Stimulated activated CD8-positive, alpha-beta memory T cell treated with anti-CD3 and anti-CD28 coated beads, Interleukin-12 subunit alpha, Interleukin-12 subunit beta, amount 100 ng/mL, for 4 hours (primary cell): ENCODE measurements at places on chromosomes 6 and 20.
A peak's percentile ranks its signal among the peaks of the same experiment; 100 is the strongest.

DNA sequence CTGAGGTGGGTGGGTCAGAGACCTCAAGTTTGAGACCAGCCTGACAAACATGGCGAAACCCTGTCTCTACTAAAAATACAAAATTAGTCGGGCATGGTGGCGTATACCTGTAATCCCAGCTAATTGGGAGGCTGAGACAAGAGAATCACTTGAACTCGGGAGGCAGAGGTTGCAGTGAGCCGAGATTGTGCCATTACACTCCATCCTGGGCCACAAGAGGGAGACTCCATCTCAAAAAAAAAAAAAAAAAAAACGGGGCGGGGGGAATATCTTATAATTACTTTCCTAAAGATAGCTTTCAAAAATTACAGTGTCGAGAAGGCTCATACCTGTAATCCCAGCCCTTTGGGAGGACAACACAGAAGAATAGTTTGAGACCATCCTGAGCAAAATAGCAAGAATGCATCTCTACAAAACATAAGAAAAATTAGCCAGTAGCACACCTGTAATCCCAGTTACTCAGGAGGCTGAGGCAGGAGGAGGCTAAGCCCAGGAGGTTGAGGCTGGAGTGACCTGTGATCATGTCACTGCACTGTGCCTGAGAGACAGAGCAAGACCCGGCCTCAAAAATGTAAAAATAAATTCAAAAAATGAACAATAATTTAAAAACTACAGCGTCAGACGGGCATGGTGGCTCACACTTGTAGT is 25.8 kb downstream of the CBFA2T2 start:
- DNase-seq = no peak

DNA sequence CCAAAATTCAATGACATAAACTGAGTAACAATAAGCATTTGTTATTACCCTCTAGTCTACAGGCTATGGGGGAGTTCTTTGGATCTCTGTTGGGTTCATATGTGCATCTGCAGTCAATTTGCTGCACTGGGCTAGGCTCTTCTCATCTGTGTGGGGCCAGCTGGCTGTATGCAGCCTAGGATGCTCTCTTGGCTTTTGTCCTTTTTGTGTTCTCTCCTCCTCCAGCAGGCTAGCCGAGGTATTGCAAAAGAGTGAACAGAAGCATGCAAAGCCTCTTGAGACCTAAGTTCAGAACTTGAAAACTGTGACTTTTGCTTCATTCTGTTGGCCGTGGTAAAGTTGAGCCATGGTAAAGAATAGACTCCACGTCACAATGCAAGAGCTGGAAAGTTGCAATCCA is 62.8 kb upstream of the FOXO3 start:
- no peak for DNase-seq

DNA sequence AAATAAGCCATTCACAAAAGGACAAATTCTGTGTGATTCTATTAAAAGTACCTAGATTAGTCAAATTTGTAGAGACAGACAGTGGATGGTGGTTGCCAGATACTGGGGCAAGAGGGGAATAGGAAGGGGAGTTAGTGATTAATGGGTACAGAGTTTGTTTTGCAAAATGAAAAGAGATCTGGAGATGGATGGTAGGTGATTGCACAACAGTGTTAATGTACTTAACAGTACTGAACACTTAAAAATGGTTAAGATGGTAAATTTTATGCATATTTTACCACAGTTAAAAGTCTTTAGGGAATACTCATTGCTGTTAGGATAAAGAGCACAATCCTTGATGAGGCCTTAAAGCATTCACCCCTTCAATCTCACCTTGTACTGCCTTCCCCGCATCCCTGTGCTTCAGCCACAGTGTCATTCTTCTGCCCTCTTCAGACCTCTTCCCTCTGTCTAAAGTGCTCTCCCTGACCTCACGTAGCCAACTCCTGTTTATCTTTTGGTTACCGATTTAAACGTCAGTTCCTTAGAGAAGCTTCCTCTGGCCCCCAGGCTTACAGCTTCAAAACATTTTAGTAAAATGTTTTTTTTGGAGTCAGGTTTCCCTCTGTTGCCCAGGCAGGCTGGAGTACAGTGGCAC is 11.8 kb downstream of the PSMF1 start:
- DNase-seq = no peak

- no peak for DNase-seq
Observed at GRCh38 chr6:33781131-33781975, 7.6 kb downstream of the LEMD2 start.

DNA sequence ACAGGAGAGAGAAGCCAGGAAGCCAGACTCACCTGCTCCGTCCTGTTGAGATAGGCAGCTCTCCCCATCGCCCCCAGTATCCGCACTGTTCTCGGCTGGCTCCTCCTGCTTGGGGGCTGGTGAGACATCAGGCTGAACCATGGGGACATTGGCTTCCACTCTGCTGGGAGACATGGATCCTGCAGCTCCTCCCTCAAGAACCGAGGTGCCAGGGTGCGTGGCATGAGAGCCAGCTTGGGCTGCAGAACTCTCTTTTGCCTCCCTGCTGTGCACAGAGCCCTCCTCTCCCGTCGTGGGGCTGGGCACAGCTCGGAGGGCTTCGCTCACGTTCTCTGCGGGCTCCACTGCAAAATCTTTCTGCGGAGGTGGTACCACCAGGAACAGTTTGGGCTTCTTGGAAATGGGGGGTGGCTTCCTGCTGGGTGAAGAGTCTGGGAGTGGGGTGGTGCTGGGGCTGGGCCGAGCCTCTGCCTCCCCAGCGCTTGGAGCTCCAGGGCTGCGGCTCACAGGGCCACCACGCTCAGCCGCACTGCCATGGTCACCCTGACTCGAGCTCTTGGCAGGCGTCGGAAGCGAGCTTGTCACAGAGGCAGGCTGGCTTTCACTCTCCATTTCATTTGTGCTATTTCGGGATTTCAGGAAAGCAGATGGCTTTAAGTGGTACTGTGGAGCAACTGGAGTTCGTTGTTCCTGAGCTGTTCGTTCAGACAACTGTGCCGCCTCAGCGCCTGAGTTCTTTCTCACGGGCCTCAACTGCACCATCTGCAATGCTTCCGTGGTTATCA is 26.5 kb downstream of the HEBP2 start:
- DNase-seq = no peak

GRCh38 chr6:41741625-41742490 is 5.3 kb downstream of the PGC start:
- DNase-seq = no peak

- no peak for DNase-seq
Observed at GRCh38 chr6:81743649-81744048, 8.8 kb downstream of the TENT5A start.

- no peak for DNase-seq
Observed at GRCh38 chr6:150549007-150549406, 50.7 kb upstream of the PLEKHG1 start.

DNA sequence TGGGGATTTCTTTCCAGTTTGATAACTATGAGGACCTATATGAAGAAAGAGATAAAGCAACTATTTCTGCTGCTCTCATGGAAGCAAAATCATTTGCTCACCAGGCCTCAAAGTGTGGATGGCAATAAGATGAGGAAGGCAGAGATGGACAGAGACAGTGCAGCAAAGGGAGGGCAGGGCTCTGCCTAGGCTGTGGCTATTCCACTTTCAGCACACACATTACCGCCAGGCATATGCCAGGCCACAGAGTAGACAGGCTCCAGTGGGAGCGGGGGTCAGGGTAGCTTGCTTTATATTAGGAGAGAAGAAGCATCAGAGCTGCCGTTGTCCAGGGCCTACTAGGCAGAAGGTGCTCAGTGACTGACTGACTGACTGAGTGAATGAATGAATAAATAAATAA is 40.9 kb downstream of the BCL2L1 start:
- no peak for DNase-seq

DNA sequence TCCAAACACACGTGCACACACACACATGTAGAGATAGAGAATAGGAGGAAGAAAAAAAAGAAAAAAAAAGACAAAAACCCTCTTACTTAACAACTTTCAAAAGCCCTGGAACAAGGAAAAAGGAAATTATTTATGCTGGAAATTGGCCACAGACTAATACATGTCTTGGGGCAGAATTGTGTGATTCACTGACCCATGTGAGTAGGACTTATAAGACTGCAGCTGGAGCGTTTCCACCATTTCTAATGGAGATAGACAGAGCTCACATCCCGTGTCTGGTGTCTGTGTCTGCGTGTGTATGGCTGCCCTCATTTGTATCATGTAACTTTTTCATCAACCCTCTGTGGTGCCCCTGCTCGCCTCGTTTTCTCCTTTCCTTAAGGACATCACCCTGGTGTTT is 99.8 kb upstream of the PDE10A start:
- no peak for DNase-seq

DNA sequence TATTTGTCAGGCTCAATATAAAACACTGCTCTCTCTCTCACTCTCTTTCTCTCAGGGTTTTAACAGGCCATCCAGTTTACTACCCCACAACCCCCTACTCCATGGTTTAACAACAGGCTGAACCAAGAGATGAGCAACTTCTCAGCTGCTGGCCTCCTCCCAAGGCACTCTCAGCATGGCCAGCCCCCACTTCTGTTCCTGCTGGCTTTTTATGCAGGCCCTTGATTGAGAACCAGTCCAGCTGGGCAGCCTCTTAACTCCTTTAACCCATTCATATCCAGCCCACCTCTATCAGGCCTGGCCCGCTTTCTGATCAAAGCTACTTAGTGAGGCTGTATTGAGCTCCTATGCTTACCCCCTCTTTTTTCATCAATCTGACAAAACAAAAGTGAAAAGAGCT is 346.8 kb upstream of the POU3F2 start:
- no peak for DNase-seq

- DNase-seq = peak; percentile 36
Observed at GRCh38 chr6:158072083-158072721, 90.5 kb downstream of the SYNJ2 start.

DNA sequence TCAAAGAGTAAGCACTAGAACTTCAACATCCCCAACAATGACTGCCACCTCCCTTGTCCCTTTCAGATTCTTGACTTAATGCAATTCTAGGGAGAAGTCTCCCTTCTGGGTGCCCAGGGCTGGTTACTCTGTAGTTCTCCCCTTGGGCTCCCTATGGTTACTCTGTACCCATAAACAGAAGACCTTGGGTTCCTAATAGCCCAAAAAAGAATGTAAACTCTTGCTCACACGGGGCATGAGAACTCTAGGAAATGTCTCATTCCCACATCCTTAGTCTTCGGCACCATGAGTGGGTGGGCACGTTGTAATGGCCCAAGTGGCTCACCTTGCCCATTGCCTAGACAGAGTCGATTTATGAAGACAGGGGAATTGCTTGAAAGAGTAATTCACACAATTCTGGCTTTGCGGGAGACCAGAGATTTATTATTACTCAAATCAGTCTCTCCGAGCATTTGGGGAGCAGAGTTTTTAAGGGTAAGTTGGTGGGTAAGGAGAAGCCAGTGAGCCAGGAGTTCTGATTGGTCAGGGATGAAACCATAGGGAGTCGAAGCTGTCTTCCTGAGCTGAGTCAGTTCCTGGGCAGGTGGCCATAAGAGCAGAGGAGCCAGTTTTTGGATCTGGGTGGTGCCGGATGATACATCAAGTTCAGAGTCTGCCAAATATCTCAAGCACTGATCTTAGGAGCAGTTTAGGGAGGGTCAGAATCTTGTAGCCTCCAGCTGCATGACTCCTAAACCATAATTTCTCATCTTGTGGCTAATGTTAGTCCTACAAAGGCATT is 61.2 kb upstream of the SIRPG start:
- DNase-seq = no peak

DNA sequence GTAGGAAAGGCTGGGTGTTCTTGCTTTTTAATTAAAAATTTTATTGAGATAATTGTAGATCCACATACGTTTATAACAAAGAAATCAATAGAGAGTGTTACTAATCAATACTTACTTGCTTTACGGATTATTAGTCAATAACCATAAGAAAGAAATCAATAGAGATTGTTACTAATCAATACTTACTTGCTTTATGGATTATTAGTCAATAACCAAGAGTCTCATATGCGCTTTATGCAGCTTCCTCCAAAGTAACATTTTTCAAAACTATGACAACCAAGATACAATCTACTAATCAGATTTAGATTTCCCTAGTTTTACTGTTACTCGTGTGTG is 31.0 kb upstream of the LY86 start:
- no peak for DNase-seq

GRCh38 chr6:150537491-150537890 is 62.2 kb upstream of the PLEKHG1 start:
- no peak for DNase-seq

DNA sequence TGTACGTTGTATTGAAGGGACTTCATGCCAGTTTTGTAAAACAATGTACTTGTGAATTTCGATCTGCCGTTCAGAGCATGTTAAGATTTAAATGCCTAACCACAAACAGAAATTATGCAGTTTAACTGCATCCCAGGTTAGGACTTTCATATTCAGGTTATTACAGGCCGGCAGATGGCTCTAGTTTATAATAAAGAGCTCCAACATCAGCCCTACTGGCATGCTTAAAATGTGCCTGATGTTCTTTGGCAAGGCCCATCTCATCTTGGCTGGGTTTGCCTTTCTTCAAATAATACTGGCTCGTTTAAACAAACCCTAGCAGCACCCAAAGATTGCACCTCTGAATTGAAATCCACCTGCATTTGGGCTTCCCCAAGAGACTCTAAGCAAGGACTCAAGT is 169.3 kb upstream of the RIN2 start:
- no peak for DNase-seq

DNA sequence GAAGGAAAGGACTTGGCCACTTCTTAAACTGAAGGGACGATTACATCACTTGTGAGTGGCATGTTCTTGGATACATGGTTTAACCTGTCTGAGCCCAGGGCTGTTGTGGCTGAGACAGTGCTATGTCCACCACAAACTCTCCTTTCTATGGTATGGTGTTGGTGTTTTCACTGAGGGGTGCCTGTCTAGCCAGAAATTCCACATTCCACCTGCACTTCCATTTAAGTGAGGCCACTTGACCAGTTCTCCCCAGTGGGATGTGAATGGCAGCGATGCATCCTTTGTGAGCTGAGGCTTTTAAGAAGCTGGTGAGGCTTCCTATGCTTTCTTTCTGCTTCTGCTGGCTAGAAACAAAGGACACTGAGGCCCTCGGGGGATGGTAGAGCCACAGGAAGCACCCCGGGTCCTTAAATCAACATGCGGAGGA is 151.4 kb upstream of the CHD6 start:
- no peak for DNase-seq

- DNase-seq = no peak
Observed at GRCh38 chr20:50247196-50248094, 56.8 kb downstream of the CEBPB start.

- no peak for DNase-seq
Observed at GRCh38 chr6:108897371-108897770, 49.1 kb downstream of the ARMC2 start.

DNA sequence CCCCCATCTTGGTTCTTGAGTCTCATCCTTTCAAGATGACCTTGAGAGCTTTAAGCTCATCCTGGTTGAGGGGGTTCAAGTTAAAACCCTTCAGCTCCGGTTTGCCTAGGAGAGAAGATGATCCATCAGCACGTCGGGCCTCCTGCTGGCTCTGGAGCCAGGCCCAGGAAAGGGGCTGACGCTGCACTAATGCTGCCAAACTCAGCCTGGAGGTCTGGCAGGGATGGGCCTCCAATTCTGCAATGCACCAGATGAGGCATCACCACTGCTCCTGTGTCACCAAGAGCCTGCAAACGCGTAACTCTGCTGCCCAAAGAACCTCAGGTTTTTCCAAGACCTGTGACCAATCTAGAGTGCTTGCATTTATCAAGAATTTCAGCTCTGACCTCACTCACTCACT is 6.1 kb downstream of the PDRG1 start:
- DNase-seq = no peak
